ENCODE measurements at places on chromosomes 7 and 10. TPM values are rescaled to one million over a fixed set of nuclear protein-coding genes. Genes with fewer than 3 reads are reported as not detected.

The MLXIPL gene
- total RNA-seq: 1.00 TPM

The ACTA2 gene
- 22.0 TPM for total RNA-seq

The KCNH2 gene
- total RNA-seq: 36.0 TPM

The CDH23 gene
- total RNA-seq: 46.4 TPM

The LEP gene
- total RNA-seq: 0.21 TPM

The PCGF5 gene
- 4.7 TPM for total RNA-seq

The FKBP6 gene
- 0.06 TPM for total RNA-seq

The CPSF4 gene
- total RNA-seq: 69.5 TPM

The CNPY1 gene
- total RNA-seq: 0.19 TPM

The GBX1 gene
- 1.3 TPM for total RNA-seq

The PROSER2 gene
- total RNA-seq: 0.71 TPM

The MSMB gene
- total RNA-seq: not detected

The SPAM1 gene
- not detected for total RNA-seq

The TAS2R4 gene
- 1.2 TPM for total RNA-seq

The NAT16 gene
- total RNA-seq: 1.6 TPM

The COL26A1 gene
- total RNA-seq: 0.45 TPM

The TET1 gene
- 23.2 TPM for total RNA-seq

The MYL10 gene
- not detected for total RNA-seq

The C10orf105 gene
- total RNA-seq: 7.2 TPM

The CPA4 gene
- total RNA-seq: 607 TPM

Measured in motor neuron (in vitro differentiated cells).